ENCODE measurements at places on chromosomes 11 and 22.

- DNase-seq: no peak
Measured at GRCh38 chr11:9498457-9499078, 37.8 kb downstream of the ZNF143 start.

DNA sequence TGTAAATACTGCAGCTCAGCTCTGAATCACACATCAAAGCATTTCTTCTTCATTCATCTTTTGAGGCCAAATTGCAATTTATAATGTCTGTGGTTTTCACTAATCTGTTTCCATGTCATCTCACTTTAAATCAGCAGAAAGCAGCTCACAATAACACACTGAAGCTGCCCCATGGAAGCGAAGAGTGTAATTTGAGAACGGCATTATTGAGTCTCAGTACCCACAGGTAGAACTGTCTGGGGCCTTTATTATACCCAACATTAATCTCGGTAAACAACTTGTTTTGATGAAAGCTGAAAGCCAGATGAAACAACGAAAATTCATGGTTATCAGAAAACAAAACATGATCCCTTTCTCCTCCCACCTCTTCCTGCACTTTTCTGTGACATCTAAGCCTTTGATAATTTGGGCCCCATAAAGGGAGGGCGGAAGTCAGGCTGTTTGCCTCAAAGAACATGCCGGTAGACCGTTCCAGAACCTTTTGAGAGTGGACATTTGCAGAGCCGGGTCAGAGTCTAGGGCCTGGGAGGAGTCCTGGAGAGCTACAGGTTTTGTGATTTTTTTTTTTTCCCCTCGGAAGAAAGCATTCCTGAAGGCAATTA, 68.2 kb upstream of the SESN3 start:
- DNase-seq: peak; percentile 57

DNA sequence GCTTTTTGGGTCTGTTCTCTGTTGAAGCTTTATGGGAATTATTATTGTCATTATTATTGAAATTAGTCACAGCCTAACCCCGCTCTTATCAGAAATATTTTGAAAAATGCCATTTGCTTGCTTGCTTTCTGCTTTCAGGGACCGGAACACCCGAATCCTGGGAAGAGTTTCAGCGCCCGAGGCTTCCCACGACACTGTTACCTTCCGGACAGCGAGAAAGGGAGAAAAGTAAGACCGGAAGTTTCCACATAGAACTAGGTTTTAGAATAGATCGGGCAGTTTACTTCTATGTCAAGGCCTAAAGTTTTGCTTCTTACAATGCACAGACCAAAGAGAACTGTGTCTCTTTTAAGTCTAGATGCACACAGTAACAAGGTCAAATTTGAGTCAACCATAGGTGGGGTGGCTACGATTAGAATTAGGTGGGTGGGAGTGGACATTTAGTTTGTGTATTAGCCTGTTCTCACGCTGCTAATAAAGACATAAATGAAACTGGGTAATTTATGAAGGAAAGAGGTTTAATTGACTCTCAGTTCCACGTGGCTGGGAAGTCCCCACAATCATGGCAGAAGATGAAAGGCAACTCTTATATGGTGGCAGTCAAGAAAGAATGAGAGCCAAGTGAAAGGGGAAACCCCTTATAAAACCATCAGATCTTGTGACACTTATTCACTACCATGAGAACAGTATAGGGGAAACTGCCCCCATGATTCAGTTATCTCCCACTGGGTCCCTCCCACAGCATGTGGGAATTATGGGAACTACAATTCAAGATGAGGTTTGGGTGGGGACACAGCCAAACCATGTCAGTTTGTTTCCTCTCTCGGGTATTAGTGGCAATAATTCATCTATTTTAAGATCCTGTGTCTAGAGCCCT, 12.9 kb downstream of the MPEG1 start:
- no peak for DNase-seq

DNA sequence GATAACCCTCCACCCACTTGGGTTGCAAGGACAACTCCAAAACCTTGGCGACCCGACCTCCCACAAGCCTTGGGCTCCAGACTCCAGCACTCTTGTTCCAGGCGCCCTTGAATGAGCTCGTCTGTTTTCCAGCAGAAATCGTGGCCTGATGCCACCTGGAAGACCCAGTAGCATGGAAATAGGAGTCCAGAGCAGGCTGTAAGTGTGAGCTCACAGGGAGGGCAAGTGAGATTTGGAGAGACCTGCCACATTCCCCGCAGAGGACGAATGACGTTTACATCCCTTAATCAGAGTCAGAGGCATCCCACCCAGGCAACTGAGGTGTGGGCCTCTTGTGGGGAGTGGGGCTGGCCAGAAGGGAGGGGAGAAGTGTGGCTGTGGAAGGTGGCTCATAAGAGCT, 71.9 kb downstream of the LDLRAD3 start:
- DNase-seq: no peak

- DNase-seq: no peak
Measured at GRCh38 chr11:86804951-86805350, 4.6 kb downstream of the PRSS23 start.

DNA sequence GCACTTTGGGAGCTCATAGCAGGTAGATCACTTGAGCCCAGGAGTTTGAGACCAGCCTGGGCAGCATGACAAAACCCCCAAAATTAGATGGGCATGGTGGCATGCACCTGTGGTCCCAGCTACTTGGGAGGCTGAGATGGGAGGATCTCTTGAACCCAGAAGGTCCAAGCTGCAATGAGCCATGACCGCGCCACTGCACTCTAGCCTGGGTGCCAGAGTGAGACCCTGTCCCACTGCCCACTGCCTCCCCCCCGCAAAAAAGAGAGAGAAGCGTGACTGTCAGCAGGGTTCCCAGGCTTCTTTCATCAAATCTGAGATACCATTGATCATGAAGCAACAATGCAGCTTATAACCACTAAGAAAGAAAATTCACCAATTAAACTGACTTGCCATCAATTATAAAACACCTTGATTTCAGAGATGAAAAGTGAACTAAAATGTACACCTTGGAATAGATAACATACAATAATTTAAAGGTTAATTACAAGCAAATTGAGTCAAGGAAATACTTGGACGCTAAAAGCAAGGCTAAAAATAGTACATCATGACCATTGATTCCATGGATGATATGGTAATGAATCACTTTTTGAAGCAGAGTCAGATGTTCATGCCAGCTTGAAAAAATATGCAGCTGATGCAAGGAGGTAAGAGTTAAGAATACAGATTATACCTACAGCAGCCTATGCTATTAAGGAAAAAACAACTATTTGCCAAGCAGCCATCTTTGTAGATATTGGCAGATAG, 90.8 kb upstream of the ALKBH3 start:
- DNase-seq: peak; percentile 34

DNA sequence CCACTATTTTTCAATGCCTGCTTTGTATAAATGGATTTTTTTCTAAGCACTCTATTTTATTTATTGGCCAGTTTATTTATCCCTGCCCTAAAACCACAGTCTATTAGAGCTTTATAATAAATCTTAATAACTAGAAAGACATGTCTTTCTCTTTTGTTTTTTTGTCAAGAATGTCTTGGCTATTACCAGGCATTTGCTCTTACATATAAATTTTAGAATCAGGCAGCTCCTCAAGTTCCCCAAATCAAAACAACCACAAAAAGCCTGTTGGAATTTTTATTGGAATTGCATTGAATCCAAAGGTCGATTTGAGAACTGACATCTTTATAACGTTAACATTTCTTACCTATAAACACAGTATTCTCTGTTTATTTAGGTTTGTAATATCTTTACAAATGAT, 85.8 kb upstream of the SC5D start:
- no peak for DNase-seq

DNA sequence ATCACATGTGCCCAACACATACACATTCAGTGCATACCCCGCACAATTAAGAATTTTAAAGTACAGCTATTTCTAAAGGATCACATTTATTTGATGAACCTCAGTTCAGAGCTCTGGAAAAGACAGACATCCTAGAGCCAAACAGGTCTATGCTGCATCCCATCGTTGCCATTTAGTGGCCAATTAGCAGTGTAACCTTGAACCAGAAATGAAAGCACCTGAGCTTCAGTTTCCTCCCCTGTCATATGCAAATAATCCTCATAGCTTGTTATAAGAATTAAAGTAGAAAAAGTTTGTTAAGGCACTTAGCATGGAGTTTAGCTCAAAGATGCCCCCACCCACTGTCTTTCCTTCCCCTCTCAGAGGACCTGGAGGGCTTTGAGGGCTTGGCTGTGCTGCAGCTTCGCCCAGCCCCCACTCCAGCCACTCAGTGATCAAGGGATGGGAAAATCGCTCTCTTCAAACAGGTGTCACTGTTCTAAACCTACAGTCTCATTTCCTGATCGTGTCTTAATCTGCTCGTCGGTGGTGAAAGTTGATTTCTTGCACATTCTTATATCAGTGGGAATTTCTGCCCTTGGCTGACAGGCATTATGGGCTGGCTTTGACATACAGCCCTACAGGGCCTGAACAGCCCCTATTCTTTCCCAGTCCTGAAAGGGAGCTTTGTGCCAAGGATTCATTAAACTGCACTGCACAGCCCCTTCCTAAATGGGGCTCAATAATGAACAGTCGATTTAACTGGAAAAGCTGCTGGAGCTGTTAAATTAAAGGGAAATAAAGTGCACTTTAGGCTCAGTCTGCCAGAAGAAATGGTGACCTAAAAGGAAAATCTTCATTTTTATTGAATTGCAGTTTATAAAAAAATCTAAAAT, 23.3 kb upstream of the FAM181B start:
- DNase-seq: no peak

DNA sequence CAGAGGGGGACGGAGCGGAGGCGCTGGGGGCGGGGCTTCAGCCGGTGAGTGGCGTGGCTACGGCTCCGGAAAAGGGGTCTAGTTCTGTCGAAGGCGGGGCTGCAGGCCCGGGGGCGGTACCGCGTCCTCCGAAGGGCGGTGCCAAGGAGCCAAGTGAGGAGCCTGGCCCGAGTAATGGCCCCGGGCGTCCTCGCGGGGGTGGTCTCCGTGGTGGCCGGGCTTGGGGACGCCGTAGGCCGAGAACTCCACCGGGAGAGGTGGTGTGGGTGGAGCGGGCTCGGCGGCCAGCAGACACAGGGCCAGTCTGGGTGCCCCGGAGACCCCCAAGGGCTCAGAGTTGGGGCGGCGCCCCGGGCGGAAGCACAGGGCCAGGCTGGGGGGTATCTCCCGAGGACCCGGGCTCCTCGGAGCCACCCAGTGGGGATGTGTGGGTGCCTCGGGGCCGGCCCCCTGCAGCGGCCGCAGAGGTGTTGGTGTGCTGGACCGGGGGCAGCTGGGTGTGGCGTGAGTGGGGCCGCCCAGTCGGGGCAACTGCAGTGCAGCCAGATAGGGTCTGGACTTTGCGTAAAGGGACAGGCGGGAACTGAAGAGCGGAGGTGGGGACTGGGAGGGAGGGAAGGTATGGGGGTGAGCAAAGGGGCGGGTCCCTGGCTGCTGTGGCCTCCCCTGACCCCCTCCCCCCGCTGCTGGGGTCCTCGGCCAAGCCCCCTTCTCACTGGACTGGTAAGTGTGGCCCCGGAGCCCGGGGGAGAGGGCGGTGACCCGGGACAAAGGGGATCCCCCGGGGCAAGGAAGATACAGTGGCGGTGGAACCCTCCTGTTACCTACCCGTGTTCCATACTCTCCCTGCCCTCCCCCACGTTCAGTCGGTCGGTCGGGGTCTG, 838 bp downstream of the FKBP2 start:
- DNase-seq: peak; percentile 98

DNA sequence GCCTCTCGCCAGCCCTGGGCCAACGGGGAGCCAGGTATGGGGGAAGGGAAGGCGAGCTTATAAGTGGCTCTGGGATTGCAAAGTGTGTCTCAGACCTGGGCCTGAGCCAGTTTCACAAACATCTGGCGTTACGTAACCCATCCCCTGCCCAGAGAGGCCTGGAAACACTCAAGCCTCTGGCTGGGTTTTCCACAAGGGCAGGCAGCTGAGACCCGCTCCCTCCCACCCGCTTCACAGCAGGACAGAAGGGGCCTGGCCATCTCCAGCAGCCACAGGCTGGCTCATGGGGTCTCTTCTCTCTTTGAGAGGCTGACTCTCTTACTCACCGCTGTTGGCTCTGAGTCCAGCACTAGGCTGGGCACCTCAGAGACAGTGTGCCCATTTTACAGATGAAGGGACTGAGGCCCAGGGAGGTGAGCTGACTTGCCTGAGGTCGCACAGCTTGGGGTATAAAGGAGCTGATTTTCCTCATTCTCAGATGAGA, 44.5 kb downstream of the TRIOBP start:
- DNase-seq: peak; percentile 98

DNA sequence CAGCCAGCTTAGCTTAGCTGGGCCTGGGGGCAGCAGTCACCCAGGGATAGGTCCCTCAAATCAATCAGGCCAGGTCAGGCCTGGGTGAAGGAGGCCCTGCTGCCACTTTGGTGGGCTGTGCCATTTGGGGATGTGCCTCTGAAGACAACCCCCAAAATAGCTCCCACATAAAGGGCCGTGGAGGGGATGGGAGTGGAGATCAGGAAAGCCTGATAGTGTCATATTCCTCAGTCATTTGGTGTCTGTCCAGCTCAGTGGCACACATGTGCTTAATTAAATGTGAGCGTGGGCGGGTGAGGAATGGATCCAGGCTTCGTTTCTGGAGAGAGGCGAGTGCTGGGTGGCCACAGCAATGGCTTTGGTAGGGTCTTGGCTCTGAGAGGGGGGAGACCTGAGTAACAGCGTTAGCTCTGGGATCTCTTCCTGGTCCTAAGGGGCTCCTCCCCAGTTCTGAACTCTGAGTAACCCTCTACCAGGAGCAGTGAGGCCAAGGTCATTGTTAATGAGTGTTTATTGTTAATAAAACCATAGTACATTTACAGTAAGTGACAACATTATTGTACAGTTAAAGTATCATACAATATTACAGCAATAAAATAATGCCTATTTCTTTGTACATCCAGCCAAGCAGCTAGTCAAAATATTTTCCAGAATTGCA, 45.2 kb downstream of the NAT10 start:
- DNase-seq: peak; percentile 35

DNA sequence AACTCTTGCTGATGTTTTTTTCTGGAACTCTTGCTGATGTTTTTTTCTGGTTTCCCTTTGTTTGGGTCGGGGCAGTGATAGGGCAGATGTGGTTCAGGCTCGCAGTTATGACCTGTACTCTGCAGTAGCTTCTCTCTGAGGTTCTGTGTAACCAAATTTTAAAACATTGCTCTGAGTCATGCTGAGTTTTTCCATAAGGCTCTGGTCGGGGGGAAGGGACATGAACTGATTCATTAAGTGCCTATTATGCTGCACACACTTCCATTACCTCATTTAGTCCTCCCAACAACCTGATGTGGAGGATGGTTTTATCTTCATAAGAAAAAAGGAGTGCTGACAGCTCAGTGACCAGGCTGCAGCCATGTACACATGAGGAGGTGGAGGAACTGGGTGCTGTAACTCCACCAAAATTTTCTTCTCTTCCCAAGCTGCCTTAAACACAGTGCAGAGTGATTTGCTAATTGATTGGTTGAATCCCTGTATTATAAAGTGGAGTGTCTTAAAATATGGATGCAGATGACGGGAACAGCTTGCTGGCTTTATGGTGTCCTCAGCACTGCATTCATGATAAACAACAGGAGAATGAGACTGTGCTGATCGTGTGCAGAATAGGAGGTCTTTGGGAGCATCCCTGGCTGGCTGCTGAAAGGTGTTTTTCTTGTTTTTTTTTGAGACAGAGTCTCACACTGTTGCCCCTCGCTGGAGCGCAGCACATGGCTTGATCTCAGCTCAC, 19.1 kb downstream of the TNRC6B start:
- DNase-seq: peak; percentile 83

All from fibroblast of skin of left quadriceps (primary cell).